NCI-H1105 (cell line): ENCODE measurements at places on chromosomes 13 and 19.

- no peak for DNase-seq
Measured at GRCh38 chr19:22137791-22138190, 59.0 kb downstream of the ZNF676 start.

GRCh38 chr13:40428354-40428753 lies 238.1 kb downstream of the FOXO1 start:
- no peak for DNase-seq

- no peak for DNase-seq
Measured at GRCh38 chr13:48570216-48570828, 37.4 kb upstream of the RCBTB2 start.

DNA sequence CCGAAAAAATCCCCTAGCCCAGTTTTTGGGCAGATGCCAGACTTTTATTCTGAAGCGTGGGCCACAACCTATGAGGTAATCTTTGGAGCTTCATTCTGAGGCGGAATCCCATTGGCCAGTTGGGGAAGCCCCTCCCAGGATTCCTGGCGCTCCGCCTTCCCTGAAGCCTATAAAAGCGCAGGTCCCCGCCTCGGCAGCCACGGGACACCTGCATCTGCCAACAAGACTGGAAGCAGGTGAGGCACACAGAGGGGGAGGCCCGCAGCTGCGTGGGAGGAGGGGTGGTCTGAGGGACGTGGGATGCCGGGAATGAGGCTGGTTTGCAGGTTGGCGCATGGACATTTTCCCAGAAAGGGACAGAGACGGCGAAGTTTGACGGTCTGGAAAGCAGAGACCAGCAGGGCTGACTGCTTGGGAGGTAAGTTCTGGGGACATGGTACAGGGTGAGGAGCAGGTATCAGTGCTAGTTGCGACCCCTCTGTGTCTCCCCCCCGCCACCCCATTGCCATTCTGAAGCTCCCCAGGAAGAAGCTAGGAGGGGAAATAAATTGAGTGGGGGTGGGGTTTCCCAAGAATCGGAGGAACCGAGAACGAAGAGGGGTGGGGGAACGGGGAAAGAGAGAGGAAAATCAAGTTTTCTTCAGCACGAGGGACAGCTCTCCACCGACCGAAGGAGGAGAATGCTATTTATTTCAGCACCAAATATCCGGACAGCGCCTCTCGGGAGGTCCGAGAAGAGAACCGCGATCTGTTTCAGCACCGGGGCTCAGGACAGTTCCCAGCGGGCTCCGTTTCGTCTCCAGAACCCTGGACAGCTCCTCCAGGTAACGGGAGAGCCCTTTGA lies 22.4 kb upstream of the FEM1A start:
- peak; percentile 94 for DNase-seq

GRCh38 chr13:20407759-20408158 lies 117.9 kb downstream of the CRYL1 start:
- DNase-seq, result no peak

DNA sequence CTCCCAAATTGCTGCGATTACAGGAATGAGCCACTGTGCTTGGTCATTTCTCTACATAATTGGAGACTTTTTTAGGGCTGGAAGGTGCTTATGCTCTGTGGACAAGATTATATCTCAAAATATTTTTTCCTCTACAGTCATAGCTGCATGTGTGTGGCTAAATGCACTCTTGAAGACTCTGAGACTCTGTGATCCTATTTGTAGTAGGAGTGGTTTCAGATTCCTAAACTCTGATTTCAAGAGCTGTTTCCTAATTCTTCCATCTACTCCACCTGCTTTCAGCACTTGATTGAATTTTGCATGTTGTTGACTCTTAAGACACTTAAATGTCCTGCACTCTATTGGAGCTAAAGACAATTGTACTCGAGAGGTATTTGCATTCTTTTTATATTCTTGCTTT lies 78.0 kb downstream of the KLF5 start:
- no peak for DNase-seq

DNA sequence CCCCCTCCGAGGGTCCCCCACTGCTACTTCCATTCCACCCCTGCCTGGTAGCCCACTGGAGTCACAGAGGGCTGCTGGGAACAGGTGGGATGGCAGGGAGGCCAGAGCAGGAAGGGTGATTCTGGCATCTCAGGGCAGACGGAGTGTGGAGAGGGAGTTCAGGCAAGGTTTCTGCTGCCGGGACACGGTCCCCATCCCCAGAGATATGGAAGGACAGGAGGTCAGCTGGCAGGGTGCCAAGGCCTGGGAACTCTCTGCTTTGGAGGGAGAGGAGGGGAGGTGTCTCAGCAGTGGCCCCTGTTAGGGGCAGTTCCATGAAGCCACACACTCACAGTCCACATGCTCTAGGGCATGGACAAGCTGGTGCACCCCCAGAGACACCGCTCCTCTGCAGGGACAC lies 68.1 kb downstream of the CHST8 start:
- no peak for DNase-seq

DNA sequence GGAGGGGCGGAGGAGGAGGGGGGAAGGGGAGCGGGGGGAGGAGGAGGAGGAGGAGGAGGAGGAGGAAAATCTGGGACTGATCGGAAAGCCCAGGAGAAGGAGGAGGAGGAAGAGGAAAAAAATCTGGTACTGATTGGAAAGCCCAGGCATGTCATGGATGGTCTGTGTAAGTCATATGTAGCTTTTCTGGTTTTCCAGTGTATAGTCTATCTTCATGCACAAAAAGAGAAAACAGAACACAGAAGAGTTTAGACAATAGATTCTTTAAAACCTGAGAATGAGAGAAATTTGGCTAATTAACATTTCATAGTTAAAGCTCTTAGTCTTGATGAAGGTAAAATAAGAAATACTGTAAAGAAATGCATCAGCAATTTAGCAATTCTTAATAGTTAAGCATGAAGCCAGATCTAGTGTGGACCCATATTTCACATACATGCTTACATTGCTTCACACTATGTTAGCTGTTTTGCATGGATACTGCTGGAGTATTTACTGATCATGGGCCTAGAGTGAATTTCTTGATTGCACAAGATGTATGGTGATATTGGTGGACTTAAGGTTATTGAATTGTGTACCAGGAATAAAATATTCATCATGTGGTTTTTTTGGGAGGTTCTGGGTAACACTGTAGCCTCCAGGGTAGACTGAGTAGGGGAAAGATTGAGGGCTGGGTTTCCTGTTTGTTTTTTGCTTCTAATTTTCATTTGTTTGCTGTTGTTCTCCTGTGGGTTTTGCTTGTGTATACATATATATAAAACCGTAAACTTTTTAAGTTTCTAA lies 41.4 kb downstream of the SUCLA2 start:
- no peak for DNase-seq

- DNase-seq, result no peak
Measured at GRCh38 chr19:49534632-49535385, 7.0 kb downstream of the RCN3 start.
